ENCODE measurements at places on chromosomes 6 and 20. TPM values are rescaled to one million over a fixed set of nuclear protein-coding genes. Genes with fewer than 3 reads are reported as not detected.

CALHM5 gene
- polyA plus RNA-seq: 0.12 TPM

ENPP5 gene
- polyA plus RNA-seq: not detected

- DNase-seq: peak; percentile 15
Observed at GRCh38 chr6:145247692-145248419, 487.5 kb downstream of the EPM2A start.

DNA sequence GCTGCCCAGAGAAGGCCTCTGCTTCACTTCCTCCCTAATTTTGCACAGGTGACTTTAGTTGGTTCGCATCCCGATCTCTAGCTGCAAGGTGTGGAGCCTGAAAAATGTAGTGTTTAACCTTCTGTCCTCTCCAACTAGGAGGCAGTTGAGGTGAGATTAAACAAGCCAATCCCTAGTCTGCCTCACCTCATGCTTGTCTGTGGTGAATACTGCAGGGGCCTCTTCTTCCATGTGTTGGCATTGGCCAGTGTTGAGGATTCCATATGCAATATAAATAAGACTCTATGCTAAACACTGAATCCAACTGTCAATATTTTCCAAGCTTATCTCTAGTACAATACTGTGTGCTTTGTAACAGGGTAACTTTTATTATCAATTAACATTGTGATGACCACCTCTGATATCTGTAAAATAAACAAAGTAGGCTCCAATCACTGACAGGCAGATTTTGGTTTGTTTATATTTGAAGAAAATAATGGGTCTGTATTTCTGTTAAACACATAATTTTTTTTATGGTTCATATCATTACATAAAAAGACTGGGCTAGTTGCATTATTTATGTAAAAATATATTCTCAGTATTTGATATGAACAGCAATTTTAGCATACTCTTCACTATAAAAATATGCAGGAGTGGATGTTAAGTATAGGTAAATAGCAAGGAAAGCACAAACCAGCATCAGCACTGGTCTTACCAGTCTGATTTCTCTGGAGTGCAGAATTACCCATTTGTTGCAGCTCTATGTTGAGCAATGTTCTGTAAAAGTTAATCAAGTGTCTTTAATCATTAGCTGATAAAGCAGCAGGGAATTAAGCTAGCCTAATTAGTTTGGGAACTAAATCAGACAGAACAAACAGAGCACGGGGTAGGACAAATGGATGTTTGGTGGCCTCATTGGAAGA, 74.0 kb downstream of the ANKRD6 start:
- DNase-seq: no peak

DNA sequence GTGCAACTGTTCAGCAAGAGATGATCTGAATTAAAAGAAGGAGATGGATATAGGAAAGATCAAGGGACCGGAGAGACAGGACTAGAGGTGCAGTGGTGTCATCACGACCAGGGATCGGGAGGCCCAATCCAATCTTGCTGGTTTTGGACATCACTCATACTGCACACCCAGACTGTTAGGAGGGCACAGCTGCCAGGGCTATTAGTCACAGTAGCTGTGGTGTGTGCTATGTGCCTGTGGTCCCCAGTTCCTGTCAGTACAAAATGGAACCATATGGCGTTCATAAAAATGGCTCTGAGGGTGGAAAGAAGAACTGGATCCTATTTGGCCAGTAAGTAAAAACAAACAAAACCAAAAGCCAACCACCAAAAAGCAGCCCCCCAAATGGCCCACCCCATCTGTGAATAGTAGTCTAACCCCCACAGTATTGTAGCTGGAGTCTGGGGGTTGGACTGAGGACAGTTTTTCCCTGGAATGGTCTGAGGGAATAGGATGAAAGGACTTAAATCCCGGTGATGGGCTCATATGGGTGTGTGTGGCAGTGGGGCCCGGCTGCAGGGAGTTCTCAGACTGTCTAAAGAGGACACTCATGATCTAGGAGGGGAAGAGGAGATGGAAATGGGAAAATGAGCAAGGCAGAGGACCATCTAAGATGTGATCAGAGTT, 9.3 kb upstream of the NNAT start:
- no peak for DNase-seq
